ENCODE measurements at places on chromosomes 11 and 22.
A peak's percentile ranks its signal among the peaks of the same experiment; 100 is the strongest.

GRCh38 chr11:93783765-93784144 lies 327 bp upstream of the MED17 start:
- peak; percentile 2 for DNase-seq

DNA sequence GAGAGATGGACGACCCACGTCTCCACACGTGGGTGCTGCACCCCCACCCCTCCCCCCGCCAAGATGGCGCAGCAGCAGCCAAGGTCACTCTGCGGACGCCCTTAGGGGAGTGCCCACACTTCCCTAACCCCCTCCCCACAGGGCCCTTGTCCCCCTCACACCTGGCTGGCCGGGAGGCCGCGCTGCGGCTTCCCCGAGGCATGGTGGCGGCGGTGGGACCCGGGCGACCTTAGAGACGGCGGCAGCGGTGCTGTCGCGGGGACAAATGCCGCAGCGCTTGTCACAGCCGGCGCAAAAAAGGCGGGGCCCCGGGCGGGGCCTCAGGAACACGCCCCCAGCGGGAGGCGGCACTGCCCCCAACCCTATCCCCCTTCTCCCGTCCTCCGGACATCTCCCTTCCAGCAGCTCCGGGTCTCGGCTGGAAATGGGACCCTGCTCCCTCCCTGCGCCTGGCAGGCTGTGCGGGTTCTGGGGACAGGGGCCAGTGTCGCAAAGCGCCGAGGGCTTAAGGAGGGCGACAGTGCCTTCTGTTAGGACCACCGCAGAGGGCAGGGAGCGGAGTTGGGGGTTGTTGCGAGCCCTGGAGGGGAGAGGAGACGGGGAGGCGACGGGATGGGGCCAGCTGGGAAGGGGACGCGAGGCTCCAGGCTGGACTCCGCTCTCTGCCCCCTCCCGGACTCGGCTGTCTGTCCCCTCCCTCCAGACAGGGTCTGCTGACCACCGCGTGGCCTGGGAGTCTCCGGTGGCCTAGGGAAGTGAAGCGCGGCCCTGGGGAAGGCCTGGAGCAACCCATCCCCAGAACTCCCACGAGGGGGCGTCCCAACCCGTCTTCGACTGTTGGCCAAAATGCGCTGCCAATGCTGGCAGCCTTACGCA lies at the start of gene CHCHD10:
TSS of gene CHCHD10 (minus strand) at position 300 of the 876 bp plus-strand sequence. CDS start at position 202, 98 bp downstream.
- DNase-seq: peak; percentile 33

DNA sequence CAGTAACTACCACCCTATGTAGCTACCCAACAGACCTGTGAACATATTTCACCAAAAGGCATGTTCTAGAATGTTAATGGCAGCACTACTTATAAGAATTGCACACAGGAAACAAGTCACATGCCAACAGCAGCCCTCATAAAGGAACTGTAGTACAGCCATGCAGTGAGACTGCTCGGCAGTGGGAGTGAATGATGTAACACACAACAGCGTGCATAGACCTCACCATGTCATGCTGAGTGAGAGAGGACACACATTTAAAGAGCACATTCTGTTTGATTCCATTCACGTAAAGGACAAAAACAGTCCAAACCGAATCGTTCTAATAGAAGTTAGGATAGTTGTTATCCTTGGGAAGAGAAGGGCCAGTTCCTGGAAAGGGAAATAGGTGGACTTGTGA lies 27.2 kb upstream of the KIRREL3 start:
- no peak for DNase-seq

- no peak for DNase-seq
These were observed 22.4 kb upstream of the CAPRIN1 start for GRCh38 chr11:34029176-34029575.

DNA sequence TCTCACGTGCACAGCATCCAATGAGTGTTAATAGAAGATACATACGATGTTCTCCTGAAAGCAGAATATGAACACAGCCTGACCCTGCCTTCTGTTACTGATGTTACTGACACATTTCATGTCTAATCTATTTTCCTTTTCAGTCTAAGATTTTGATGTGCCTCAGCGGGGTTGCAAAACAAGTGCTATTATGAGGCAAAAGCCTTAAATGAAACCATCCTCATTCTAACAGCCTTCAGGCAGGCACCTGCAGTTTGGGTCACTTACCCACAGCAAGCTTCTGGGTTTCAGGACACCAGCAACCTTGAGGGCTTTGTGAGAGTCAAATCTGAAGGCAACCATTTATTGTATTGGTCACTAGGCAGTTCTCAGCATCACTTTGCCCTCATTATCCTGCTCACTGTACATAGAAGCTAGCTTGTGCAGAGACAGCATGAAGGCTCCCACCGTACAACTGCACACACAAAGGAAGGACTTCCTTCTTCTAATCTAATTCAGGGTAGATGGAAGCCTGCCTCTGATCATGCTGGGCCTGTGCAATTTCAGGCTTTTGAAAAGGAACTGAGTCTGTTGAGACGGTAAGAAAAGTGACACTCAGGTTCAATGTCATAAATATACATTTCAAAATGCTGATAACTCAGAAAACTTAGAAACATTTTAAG lies 183.2 kb upstream of the PITPNB start:
- no peak for DNase-seq

DNA sequence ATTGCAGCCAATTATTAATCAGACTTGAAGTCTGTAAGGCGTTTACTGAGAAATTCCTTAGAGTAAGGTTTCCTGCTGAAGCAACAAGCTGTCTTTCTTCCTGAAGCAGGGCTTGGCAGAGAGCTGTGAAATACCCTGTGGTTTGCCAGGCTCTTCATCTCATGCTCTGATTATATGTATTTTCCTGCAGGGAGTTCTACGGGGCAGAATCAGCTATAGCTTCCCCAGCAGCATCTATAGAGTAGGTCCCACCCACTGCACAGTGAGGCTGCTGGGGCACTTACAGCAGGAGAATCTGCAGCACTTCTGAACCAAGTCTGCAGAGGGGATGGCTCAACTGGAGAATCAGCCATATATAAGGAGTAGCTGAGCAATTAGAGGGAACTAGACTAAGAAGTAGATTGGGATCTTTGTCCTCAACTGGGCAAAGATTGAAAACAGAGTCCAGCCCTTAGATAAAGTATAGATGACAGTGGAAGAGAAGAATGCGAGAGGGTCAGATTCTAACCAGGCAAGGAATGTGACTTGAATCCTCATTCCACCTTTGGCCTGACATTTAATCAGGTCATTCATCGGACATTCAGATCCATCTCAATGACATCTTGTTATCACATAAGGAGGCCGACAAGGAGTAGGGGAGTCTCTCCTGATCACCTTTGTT lies 37.6 kb downstream of the CNTF start:
- peak; percentile 20 for DNase-seq

- no peak for DNase-seq
These were observed 6.6 kb downstream of the TCN1 start for GRCh38 chr11:59859673-59860072.

DNA sequence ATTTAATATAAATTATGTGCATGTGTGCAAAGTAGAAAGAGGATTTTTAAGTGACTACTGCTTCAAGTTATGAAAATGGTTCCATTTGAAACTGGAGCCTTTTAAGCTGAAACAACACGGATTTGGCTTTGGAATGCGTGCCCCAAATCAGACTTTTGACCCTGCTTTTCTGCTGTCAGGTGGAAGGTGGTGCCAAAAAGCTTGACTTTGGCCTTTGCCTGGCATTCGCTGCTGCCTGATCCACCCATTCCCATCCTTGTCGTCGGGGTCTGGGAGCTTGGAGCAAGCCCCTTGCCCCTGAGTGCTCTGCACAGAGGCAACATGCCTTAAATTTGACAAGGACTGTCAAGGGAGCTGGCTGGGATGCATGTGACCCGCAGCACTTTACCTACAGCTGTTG lies 335.3 kb upstream of the SYN3 start:
- DNase-seq: no peak

DNA sequence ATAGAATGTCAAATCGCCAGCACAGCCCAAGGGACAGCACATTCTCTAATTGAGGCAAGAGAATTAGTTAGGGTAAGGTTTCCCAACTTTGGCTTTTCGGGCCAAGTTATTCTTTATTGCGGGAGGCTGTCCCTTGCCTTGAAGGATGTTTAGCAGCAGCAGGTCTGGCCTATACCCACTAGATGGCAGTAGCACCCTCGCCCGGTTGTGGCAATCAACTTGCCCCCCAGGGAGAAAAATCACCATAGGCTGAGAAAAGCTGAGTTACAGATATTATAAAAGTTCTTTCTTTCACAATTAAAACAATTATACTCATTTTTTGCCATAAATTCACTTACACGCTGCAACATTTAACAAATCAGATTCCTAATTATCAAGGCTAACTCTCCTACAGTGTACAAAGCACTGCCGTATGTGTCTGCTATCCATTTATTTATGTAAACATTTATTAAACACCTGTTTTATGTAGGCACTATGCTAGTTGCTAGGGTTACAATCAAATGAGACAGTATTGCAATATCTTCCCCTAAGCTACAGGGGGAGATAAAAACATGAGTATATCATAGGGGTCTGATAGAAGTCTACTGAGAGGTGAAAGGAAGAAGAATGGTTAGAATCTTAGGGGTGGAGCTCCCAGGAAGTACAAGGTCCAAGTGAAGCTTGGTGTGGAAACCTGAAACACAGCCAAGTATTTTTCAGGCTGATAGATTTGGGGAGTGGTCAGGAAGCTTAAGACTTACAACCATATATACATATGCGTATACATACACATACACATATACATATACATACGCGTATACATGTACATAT lies 452.3 kb downstream of the RAB38 start:
- DNase-seq: no peak

DNA sequence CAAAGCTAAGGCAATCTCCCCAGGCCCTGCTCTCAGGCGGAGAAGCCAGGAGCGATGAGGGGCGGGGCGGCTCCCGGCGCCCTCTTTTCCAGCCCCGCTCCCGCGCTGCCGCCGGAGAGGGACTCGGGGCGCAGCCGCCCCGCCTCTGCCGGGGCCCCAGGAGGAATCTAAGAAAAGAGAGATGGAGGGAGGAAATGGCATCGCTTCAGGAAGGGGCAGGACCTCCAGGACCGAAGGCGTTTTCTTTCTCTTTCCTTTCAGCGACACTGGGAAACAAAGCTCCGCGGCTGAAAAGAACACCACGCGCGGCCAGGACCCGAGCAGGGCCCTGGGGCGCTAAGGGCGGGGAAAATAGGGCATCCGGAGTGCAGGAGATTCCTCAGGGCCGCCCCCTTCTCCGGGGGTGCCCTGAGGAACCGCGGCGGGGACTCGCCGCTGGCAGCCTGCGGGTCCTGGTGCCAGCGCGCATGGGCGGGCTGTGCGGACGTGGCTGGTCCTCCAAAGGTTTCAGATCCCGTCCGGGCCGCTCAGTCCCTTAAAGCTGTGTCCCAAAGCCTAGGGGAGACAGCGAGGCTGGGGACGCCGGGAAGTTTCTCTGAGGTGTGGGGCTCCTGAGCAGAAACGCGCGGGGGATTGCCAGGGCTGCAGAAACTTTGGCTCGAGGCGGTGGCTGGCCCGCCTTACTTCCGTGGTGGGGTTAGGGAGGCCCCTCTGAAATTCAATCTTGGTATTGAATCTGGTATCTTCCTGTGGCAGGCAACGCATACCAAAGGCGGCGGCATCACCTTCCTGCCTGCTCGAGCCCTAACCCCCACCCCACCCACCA lies 2.8 kb upstream of the BSX start:
- DNase-seq: no peak

DNA sequence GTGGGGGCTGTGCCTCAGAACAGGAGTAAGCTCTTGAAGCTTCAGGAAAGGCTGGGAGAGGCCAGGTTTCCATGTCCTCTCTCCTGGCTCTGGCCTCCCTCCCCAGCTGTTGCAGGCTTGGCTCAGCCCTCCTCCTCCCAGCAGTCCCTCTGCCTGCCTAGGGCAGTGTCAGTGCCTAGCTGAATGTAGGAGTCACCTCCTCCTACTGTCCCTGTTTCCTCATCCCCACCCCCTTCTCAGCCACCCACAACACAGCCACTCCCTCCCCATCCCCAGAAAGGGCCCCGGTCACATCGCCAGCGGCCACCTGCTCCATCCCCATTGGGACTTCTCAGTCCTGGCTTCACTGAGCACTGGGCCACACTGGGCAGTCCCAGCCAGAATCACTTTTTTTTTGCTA lies 2.9 kb upstream of the FBLN1 start:
- no peak for DNase-seq

GRCh38 chr11:114073007-114073827 lies 13.7 kb downstream of the ZBTB16 start:
- DNase-seq: no peak

GRCh38 chr11:113528982-113529381 lies 53.8 kb upstream of the DRD2 start:
- DNase-seq: peak; percentile 22

GRCh38 chr22:44393066-44393465 lies 80.3 kb upstream of the SHISAL1 start:
- no peak for DNase-seq

DNA sequence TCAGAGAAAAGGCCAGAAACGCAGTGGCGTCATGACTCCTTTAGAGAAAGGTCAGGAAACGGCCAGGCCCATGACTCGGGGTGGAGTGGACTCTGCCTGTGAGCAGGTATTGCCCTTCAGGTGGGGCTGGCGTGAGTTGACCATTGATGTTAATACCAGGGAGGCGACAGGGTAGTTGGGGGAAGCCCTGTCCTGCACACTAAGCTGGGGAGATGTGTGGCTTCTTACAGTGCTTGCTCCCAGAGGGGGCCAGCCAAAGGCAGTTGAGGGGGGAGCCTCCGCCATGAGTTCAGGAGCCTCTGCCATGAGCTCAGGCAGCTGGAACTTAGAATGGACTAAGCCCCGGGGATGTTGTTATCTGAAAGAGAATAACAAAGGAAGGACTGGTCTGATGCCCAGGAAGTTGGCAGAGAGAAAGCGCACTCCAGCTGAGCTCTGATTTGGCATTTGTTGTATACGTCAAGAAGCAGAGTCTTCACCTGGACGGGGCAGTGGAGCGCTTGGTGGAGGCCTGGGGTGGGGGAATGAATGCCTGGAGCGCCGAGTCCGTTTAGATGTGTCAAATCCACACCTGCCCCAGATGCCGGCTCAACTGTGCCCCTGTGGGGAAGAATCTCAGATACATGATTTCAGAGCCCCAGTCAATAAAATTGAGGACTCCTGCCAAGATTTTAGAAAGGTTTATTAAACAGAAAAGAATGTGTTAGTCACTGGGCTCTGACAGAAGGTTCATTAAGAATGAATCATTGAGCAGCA lies 222.5 kb downstream of the TBC1D22A start:
- peak; percentile 51 for DNase-seq

DNA sequence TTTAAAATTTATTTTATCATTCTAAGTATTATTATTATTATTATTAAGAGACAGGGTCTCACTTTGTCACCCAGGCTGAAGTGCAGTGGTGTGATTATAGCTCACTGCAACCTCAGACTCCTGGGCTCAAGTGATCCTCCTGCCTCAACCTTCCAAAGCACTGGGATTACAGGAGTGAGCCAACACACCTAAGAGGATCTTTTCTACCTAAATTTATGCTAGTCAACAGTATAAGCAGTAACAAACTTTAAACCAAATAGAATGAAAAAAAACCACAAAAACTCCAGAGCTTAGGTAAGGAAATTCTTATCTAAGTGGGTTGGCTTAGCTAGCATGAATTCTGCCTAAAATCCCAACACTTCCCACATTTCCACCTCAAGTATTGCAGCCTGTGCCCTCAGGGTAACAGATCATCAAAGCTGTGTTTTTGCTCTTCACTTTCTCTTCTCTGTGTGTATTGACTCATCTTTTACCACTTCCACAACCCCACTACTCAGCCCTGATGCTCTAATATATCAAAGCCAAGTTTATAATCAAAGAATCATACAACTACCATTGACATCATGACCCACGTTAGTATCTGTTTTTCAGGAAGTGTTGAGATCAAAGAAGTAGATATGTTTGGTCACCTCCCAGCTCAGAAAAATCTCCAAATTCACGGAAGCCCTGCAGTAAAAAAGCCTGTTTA lies 93.7 kb upstream of the SPON1 start:
- peak; percentile 39 for DNase-seq

GRCh38 chr22:37355174-37355573 lies 72.1 kb downstream of the ELFN2 start:
- no peak for DNase-seq

Data from renal cortical epithelial cell (primary cell).